ENCODE measurements at places on chromosomes 16 and 17. TPM values are rescaled to one million over a fixed set of nuclear protein-coding genes. Genes with fewer than 3 reads are reported as not detected.

Gene MYL4
- total RNA-seq: not detected

DNA sequence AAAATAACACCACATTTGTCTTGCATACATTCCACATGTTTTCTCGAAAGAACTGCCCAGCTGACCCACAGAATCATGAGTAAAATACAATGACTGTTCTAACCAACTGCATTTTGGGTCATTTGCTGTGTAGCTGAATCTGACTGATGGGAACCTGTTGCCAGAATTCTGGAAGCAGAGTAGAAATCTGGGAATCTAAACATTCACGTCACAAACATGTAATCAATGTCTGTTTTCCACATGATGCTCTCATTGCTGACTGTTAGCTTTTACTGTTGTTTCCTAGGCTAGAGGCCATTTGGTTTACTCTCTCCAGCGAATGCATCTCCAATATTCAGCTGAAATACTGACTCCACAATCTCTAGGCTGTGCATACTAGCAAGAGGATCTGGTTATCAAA lies 710.1 kb downstream of the KCNJ2 start:
- DNase-seq: no peak
- H3K27me3 ChIP-seq: no peaks in the 10 kb centered on the region
- H3K4me1 ChIP-seq: no peaks in the 10 kb centered on the region
- no peak overlapping the region for H3K4me3 ChIP-seq
- no peaks in the 10 kb centered on the region for H3K36me3 ChIP-seq
- H3K27ac ChIP-seq: no peak overlapping the region

DNA sequence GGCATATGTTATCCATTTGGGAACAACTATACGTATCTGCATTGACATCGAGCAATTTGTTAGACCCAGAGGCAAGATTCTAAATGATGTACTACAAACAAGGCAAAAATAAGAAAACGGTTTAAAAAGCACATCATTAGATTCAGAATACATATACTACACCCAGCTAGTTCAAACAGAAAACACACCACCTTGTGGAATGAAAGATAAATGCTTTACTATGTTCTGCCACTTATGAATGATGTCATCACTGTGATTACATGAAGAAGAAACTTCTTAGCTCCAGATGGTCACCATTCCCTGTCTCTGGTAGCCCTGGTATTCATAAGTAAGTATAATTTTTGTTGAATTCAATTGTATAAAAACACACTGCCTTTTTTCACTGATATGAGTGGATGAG lies 7.8 kb downstream of the NACA2 start:
- H3K27me3 ChIP-seq: no peaks in the 10 kb centered on the region
- no peaks in the 10 kb centered on the region for H3K4me1 ChIP-seq
- no peak overlapping the region for H3K27ac ChIP-seq
- DNase-seq: no peak

Gene PRRT2
- 3.5 TPM for total RNA-seq

GRCh38 chr17:15490634-15491261 lies 23.3 kb upstream of the CDRT4 start:
- H3K27me3 ChIP-seq: no peaks in the 10 kb centered on the region
- H3K4me1 ChIP-seq: peaks cover 19% of the 10 kb centered on the region
- peak; percentile 80 for DNase-seq

GRCh38 chr16:88879788-88880055 lies 13.3 kb upstream of the PABPN1L start:
- H3K36me3 ChIP-seq: peaks cover 40% of the 10 kb centered on the region
- DNase-seq: no peak
- no peaks in the 10 kb centered on the region for H3K27me3 ChIP-seq

- DNase-seq: no peak
- no peak overlapping the region for H3K4me3 ChIP-seq
- H3K4me1 ChIP-seq: no peaks in the 10 kb centered on the region
- no peak overlapping the region for H3K27ac ChIP-seq
Measured at GRCh38 chr16:7037495-7037894, 295.1 kb upstream of the RBFOX1 start.

GRCh38 chr17:15233022-15233805 lies 31.9 kb downstream of the PMP22 start:
- H3K4me1 ChIP-seq: peaks cover 43% of the 10 kb centered on the region
- no peak for DNase-seq
- H3K27ac ChIP-seq: no peak overlapping the region
- H3K36me3 ChIP-seq: peaks cover 83% of the 10 kb centered on the region

DNA sequence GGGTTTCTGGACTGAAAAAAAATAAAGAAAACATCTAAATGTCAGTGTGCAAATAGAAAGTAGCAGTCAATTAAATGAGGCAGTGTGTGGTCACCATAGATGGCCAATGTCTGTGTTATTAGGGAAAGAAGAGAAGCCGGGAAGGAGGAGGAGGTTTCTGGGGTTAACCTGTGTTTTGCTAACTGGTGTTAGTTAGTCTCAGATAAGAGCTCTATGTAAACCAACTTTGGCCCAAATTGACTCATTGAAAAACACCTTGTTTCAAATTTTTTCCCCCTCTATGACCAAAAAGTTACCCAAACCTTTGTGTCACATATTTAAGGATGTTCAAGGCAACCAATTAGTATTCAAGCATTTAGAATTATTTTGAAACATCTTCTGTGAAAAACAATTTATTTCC lies 530.9 kb downstream of the MAF start:
- H3K27ac ChIP-seq: no peak overlapping the region
- no peak overlapping the region for H3K4me3 ChIP-seq

DNA sequence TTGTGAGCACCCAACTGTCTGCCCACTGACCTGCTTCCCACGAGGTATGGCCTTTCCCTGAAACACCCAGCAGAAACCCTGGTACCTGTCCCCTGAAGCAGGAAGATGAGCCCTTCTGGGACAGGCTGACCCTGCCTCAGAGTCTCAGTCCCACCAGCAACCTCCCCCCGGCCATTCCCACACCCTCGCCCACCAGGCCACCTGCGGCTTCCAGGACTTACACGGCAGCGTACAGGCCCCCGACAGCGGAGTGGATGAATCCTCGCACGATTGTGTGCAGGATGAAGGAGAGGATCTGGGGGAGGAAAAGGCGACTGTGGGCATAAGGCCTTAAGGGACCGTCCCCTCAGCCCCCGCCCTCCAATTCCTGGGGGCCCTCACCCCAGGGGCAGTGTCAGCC lies 15.4 kb upstream of the PITPNA start:
- no peak for DNase-seq
- no peak overlapping the region for H3K4me3 ChIP-seq
- H3K27ac ChIP-seq: peak overlapping the region; percentile 90
- H3K4me1 ChIP-seq: peaks cover 44% of the 10 kb centered on the region

- no peak overlapping the region for H3K4me3 ChIP-seq
- H3K27me3 ChIP-seq: no peaks in the 10 kb centered on the region
- no peaks in the 10 kb centered on the region for H3K4me1 ChIP-seq
- H3K27ac ChIP-seq: no peak overlapping the region
- no peaks in the 10 kb centered on the region for H3K36me3 ChIP-seq
Measured at GRCh38 chr16:4566144-4566543, 10.0 kb downstream of the C16orf96 start.

- H3K27ac ChIP-seq: peak within 1 kb of the TSS; percentile 18
- no peaks in the 10 kb centered on the region for H3K36me3 ChIP-seq
- H3K4me3 ChIP-seq: peak within 1 kb of the TSS; percentile 60
- H3K27me3 ChIP-seq: peaks cover 82% of the 10 kb centered on the region
Measured at GRCh38 chr16:86510465-86511261, at the start of gene FOXF1. Gene FOXF1 (plus strand): TSS chr16:86510527. CDS start chr16:86510570, 43 bp downstream.

Gene GSPT1
- 169 TPM for total RNA-seq

Gene COX6A2
- 860 TPM for total RNA-seq

- no peaks in the 10 kb centered on the region for H3K4me1 ChIP-seq
- H3K4me3 ChIP-seq: no peak overlapping the region
- H3K27me3 ChIP-seq: no peaks in the 10 kb centered on the region
- DNase-seq: no peak
- peaks cover 45% of the 10 kb centered on the region for H3K36me3 ChIP-seq
Measured at GRCh38 chr16:71474864-71475263, 12.8 kb upstream of the ZNF23 start.

DNA sequence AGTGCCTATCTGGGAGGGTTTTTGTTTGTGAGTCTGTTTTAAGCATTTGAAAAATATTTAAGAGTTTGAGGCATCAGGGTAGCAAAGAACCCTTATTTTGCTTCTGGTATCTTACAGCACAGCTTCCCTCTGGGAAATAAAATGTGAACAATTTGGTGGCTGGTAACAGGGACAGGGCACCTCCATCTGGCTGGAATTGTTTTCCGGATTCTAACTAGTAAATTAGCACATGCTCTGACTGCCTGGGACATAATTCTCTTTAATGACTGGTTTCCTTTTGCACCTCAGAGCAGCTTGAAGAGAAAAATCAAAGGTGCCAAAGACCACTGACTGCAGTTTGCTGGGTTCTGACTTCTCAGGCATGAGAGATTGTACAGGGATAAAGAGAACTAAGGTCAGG lies 469.1 kb downstream of the GRIN2A start:
- H3K36me3 ChIP-seq: no peaks in the 10 kb centered on the region
- no peak overlapping the region for H3K4me3 ChIP-seq
- H3K27ac ChIP-seq: no peak overlapping the region
- no peaks in the 10 kb centered on the region for H3K27me3 ChIP-seq
- no peak for DNase-seq
- H3K4me1 ChIP-seq: no peaks in the 10 kb centered on the region

DNA sequence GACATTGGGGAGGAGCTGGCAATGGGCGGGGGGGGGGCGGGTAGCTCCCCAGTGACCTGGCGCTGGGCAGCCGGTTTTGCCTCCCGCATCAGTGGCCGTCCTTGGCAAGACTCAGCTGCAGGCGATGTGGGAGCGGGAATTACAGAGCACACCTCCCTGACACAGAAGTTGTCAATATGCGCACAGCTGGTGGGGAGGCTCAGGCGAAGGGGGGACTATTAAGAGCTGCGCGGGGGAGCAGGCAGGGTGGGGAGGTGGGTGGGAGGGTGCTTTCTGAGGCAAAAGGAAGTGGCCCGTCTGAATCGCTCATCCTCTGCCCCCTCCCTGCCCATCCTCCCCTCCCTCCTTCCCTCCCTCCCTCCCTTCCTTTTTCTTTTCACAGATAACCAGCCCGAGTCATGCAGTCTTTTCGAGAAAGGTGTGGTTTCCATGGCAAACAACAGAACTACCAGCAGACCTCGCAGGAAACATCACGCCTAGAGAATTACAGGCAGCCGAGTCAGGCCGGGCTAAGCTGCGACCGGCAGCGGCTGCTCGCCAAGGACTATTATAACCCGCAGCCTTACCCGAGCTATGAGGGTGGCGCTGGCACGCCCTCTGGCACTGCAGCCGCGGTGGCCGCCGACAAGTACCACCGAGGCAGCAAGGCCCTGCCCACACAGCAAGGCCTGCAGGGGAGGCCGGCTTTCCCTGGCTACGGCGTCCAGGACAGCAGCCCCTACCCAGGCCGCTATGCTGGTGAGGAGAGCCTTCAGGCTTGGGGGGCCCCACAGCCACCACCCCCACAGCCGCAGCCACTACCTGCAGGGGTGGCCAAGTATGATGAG lies 44.0 kb downstream of the SREBF1 start:
- no peak for DNase-seq
- H3K4me3 ChIP-seq: no peak overlapping the region
- no peak overlapping the region for H3K27ac ChIP-seq
- no peaks in the 10 kb centered on the region for H3K36me3 ChIP-seq
- H3K27me3 ChIP-seq: no peaks in the 10 kb centered on the region

DNA sequence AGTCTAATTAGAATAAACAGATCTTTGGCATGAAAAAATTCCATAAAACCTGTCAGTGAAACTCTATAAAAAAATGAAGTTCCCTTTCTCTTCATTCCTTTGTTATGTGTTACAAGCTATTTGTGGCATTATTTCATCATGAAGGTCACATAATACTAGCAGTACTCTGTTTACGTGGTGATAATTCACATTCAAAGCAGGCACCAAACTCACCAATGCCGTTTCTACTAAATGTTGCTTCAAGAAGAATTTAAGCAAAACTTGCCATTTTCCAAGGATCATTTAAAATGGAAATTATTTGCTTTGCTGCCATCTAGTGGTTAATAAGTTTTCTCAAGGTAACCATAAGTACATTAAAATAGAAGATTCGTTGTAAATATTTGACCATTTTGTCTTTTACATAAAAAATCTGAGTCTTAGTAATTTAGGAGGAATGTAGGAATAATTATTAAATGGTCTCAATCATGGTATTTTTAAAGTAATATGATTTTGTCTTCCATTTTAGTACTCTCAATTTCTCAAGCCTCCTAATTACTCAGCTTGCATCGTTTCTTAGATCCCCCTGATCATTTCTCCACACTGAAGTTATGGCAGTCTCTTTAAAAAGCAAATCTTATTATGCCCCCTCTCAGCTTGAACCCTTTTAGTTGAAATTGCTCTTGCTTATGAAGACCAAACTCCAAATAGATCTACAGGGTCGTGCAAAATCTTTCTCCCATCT lies 80.8 kb downstream of the OMG start:
- no peaks in the 10 kb centered on the region for H3K36me3 ChIP-seq
- H3K4me3 ChIP-seq: no peak overlapping the region
- H3K27ac ChIP-seq: no peak overlapping the region
- no peaks in the 10 kb centered on the region for H3K4me1 ChIP-seq
- H3K27me3 ChIP-seq: no peaks in the 10 kb centered on the region

Gene SLC16A13
- 0.36 TPM for total RNA-seq

Gene BCAR1
- 148 TPM for total RNA-seq
